Fibroblast of gingiva (primary cell): ENCODE measurements at places on chromosomes 12 and 14.

DNA sequence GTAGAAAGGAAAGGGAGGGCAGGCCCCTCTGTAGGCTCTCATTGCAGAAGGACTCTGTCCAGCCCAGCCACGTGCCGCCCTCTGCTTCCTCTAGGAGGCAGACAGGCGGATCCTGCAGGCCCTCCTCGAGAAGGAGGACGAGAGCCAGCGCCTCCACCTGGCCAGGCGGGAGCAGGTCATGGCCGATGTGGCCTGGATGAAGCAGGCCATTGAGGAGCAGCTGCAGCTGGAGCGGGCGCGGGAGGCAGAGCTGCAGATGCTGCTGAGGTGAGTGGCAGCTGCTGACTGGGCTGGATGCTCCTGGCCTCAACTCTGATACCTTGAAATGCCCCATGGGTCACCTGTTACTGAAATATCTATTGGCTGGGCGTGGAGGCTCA, 10.9 kb downstream of the TCHP start:
- no peak for DNase-seq

DNA sequence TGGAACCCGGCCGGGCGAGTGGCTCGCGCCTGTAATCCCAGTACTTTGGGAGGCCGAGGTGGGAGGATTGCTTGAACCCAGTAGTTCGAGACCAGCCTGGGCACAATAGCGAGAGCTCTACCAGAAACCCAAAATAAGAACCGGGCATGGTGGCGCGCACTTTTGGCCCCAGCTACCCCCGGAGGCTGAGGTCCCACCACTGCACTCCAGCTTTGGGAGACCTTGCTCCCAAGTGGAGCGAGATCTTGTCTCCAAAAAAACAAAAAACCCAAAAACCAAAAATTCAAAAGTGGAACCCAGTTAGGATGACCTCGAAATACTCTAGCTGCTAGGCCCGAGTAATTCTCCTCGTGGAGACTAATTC, 769 bp upstream of the VTI1B start:
- DNase-seq, result no peak

- peak; percentile 15 for DNase-seq
Measured at GRCh38 chr12:62006076-62006732, 254.0 kb upstream of the USP15 start.

GRCh38 chr12:2378835-2379330, 326.1 kb downstream of the CACNA1C start:
- no peak for DNase-seq
